ENCODE measurements at places on chromosomes 3 and 15. TPM values are rescaled to one million over a fixed set of nuclear protein-coding genes. Genes with fewer than 3 reads are reported as not detected.

DNA sequence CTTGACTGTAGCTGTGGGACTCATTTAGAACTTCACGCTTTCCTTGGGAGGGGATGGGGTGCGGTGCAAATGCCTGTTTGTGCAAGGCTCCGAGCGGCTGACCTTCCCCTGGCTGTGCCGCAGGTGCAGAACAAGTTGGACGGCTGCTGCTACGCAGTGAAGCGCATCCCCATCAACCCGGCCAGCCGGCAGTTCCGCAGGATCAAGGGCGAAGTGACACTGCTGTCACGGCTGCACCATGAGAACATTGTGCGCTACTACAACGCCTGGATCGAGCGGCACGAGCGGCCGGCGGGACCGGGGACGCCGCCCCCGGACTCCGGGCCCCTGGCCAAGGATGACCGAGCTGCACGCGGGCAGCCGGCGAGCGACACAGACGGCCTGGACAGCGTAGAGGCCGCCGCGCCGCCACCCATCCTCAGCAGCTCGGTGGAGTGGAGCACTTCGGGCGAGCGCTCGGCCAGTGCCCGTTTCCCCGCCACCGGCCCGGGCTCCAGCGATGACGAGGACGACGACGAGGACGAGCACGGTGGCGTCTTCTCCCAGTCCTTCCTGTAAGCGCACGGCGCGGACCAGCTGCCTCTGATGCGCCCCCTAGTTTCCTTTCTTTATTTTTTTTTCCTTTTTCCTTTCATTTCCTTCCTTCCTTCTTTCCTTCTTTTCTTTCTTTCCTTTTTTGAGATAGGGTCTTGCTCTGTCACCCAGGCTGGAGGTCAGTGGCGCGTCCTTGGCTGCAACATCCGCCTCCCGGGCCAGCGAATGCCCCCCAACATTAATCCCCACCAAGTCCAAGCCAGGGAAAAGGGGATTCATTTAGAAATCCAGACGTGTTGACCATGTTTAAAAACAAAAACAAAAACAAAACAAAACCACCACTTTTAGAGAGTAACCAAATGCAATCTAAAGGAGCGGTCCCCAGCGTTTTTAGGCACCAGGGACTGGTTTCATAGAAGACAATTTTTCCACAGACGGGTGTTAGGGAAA lies 42.7 kb downstream of the EIF2AK4 start:
- H3K27me3 ChIP-seq: no peaks in the 10 kb centered on the region
- peak; percentile 70 for DNase-seq
- peaks cover 4% of the 10 kb centered on the region for H3K4me1 ChIP-seq
- peak overlapping the region; percentile 37 for H3K4me3 ChIP-seq

The CCNB2 gene
- 39.0 TPM for polyA plus RNA-seq

The TXNRD3 gene
- polyA plus RNA-seq: 2.5 TPM

GRCh38 chr3:4746241-4746958 lies 232.8 kb upstream of the BHLHE40 start:
- no peaks in the 10 kb centered on the region for H3K36me3 ChIP-seq
- DNase-seq: no peak
- H3K4me1 ChIP-seq: peaks cover 34% of the 10 kb centered on the region
- H3K27ac ChIP-seq: no peak overlapping the region
- no peak overlapping the region for H3K4me3 ChIP-seq
